ENCODE measurements at places on chromosomes 4 and X.

DNA sequence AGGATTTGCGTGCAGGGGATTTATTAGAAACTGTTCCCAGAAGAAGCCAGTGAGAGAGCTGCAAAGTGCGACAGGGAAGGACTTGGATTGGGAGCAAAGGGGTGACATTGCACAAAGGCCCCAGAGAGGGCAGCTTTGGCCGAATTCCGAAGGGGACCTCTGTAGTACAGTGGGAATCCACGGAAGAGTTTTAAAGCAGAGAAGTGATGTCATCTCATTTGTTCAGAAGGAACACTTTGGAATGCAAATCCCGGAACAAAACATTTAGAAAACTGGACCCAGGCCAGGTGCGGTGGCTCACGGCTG lies 71.7 kb downstream of the FAM184B start:
- no peak for DNase-seq

- DNase-seq, result no peak
Measured at GRCh38 chrX:21840193-21840545, 752 bp downstream of the MBTPS2 start.

DNA sequence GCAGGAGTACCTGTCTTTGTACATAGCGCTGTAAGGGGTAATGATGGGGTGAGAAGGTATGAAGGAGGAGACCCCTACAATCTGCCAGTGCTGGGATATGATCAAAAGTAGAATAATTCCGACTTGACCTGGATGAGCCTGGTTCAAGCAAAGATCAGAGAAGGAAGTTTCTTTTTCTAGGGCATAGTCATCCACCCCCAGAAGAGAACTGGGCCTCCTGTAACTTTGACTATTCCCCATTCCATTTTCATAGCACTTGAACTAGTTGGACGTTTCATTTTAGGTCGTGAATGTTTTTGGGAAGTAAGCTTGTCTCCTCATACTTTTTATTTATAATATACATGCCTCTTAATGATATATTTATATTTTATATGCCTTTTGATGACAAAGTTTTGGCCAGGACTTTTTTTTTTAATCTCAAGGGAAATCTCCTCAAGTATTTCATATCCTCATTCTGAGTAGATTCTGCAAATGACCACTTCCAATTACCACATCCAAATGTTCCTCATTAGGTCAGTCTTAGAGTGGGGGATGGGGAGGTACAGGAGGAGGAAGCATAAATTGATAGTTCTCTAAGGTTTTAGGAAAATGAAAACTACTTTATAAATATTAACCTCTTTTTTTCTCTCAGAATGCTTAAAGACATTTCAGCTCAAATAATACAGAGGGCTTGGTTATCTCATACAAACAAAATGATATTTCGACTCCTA lies 3.5 kb downstream of the CXorf58 start:
- no peak for DNase-seq

- no peak for DNase-seq
Measured at GRCh38 chr4:83876047-83876446, 340.1 kb downstream of the GPAT3 start.

- no peak for DNase-seq
Measured at GRCh38 chr4:55068522-55068921, 56.9 kb downstream of the KDR start.

- no peak for DNase-seq
Measured at GRCh38 chr4:53587135-53587534, 4.2 kb downstream of the LNX1 start.

DNA sequence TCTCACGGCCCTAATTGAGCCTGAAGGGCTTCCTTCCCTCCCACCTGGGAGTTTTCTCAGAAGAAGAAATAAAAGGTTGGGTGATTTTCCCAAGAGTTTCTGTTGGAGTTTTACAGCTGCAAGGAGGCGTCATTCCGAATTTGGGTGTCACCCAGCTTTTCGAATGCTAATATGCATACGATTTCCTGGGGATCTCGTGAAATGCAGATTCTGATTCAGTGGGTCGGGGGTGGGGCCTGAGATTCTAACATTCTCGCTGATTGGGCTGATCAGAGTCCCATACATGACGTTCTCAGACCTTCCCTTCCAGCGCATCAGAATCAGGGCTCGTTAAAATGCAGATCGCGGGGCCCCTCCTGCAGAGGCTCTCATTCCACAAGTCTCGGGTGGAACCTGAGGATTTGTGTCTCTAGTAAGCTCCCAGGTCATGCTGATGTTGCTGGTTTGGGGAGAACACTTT lies 125.8 kb upstream of the STX18 start:
- no peak for DNase-seq

DNA sequence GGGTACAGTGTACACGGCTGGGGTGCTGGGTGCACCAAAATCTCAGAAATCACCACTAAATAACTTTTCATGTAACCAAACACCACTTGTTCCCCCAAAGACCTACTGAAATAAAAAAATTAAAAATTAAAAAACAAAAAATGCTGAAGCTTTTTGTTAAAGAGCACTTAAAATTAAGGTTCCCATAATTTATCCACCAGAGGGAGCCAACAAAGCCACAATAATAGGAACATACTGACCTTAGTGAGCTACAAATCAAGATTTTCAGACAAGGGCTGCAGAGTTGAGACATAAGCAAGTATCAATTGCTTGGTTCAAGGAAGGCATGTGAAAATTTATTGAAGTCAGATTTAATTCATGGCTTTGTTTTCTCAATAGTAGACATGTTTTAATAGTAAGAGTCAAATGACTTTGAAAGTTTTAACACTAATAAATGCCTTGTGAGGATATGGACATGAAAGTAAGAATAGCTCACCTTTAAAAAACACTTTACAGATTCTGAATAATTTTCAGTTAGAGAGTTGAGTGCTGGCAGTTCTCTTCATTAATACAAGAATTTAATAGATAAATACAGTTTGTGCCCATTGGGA lies 43.0 kb upstream of the SCOC start:
- peak; percentile 71 for DNase-seq

DNA sequence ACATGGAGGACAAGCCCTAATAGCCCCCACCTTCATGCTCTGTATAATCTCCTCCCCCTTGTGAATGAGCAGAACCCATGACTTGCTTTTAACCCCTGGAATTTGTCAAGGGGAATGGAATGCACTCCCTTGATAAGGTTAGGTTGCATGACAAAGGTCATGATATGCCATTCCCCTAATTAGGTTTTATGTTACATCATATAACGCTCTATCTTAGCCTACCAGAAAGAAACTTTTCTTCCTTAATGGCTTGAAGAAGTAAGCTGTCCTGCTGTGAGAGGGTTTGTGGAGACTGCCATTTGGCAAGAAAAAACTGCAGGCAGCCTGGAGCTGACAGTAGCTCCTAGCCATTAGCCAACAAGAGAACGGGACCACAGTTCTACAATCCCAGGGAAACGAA lies 399.8 kb upstream of the MAD2L1 start:
- DNase-seq, result no peak

GRCh38 chr4:6125103-6125651 lies 75.2 kb downstream of the JAKMIP1 start:
- no peak for DNase-seq

- no peak for DNase-seq
Measured at GRCh38 chr4:164888096-164888715, 11.2 kb downstream of the APELA start.

DNA sequence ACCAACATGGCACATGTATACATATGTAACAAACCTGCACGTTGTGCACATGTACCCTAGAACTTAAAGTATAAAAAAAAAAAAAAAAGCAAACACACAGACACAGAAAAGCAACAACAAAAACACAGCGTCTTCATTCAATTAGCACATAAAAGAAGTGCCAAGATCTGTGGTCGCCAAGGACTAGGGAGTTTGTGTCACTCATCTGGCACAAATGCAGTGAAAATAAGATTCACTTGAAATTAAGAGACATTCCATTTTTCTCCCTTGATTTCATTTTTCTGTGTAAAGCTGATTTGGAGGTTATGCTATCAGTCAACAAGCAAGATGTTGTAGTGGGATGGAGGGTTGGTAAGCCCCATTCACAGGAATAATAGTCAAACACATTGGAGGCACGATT lies 115.3 kb downstream of the FAT4 start:
- no peak for DNase-seq

DNA sequence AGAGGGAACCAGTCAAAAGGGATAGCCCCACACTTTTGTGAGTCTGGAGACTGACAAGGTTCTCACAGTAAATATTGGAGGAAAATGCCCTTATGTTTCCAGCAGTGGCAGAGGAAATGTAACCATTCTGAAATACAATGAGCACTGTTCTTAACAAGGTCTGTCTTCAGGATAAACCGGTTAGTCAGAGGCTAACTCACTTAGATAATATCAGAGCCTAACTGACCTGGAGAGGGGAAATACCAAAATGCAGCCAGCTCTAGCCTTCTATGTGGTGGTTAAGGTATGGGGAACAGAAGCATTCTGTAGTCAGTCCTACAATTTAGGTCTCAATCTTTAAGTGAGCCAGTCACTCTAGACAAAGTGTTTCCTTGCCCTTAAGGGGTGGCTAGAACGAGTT lies 70.8 kb downstream of the TBCK start:
- DNase-seq, result no peak

- no peak for DNase-seq
Measured at GRCh38 chrX:15790769-15791290, 546 bp downstream of the ZRSR2 start.

- no peak for DNase-seq
Measured at GRCh38 chr4:67573193-67573592, 14.7 kb downstream of the STAP1 start.

DNA sequence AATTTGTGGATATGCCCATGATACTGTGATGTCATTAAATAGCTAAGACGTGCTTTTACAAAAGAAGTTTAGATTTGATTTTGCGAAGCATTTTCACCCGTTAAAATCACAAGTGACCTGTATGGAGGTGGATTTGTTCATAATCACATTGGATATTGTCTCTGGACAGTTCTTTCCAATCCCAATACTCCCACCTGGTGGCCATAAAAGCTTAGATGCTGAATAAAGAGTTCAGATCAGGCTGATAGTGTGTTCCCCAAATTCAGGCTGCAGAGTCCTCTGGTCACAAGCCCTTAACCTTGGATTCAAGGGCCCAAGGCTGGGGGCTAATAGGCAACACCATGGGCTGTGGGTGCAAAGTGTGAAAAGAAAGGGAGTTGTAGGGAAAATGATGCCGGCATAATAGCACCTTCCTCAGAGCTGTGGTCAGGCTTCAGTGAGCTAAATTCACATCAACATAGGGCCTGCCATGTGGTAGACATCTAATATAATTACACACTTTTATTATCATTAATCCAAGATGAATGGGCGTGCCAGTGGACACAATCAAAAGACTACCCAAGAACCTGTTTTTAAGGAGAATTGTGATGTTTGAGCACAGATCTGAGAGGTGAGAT lies 28.1 kb downstream of the SMIM43 start:
- peak; percentile 81 for DNase-seq

Measured in foreskin fibroblast (primary cell).